ENCODE measurements at places on chromosomes 2 and 18.

DNA sequence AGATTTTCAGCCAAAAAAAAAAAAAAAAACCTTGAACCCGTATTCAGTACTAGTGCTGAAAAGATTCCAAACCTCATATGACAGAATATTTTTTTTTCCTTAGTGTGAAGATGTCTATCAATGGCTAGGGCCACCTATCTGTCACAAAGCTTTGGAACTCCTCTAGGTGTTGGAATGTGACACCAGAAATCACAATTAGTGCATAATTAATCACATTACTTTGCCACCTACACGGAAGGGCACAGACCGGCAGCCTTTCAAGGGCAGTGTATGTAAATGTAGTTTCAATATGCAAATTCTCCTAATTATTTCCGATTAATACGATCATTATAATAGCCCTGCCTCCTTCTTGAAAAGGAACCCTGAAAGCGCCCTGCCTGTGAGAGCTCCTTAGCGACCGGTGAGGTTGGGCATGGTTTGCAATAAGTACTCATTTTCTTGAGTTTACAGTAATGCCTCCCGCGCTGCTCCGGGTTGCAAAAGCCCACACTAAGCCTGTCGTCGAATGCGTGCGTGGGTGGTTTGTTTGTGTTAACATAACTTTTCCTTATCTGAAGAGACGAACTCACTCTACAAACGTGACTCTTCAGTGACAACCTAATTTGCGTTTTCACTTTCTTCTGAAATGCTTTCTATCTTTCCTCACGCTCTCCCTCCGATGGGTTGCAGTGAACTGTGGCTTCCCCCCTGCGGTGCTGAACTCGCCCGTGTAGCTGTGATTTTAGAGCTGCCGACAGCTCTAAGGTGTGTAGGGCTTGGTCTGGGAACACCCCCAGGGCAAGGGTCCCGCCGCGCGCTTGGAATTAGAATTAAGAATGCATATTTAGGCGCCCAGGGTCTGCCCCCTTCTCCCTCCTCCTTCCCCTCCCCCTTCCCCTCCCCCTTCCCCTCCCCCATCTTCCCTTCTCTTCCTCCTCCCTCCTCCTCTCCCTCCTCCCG, 765 bp upstream of the ID2 start:
- peak overlapping the region; percentile 39 for H3K4me3 ChIP-seq
- H3K36me3 ChIP-seq = peaks cover 33% of the 10 kb centered on the region
- peak; percentile 73 for DNase-seq
- H3K27ac ChIP-seq = peak overlapping the region; percentile 97

DNA sequence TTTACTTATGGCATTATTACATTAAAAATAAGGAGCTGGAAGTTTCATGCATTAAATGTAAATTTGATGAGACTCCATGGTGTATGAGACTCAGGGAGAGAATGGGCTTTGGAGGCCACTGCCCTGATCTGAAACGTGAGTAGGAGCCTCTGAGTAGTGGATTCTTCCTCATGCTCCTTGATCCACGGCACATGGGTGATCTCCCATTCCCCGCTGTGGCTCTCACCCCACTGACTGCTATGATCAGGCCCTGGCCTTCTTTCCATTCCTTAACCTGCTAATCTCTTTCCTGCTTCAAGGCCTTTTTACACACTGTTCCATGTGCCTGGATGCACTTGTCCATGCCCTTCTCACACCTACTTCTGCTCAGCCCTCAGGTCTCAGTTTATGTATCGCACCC, 68.4 kb downstream of the SMAD7 start:
- peaks cover 22% of the 10 kb centered on the region for H3K4me1 ChIP-seq
- no peak overlapping the region for H3K27ac ChIP-seq

DNA sequence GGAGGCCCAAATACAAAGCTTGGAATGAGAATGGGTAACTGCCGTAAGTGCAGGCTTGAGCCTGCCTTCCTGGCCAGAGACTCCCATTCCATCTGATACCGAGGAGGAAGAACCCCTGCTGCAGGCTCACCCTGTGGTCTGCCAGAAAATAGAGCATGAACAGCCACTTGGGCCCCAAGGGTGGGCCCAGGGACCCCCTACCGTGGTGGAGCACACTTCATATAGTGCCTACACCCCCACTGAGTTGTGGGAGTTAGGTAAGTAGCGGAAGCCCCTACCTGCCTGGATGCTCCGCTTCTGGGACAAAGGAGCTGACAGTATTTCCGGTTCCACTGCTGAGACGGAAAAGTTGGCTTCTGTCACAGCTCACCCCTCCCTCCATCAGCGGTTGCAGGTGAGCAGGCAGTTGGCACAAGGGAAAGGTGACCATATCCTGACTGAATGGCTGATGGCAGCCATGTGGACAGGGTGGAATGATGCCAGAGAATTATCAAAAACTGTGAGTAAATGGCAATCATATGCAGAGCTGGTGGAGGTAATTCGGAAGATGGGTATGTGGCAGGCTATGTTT, 11.5 kb upstream of the C2orf42 start:
- H3K36me3 ChIP-seq = no peaks in the 10 kb centered on the region
- H3K4me3 ChIP-seq = no peak overlapping the region
- DNase-seq = no peak
- H3K27me3 ChIP-seq = no peaks in the 10 kb centered on the region

- peaks cover 8% of the 10 kb centered on the region for H3K4me1 ChIP-seq
- peak; percentile 28 for DNase-seq
- no peak overlapping the region for H3K27ac ChIP-seq
- H3K4me3 ChIP-seq = no peak overlapping the region
Observed at GRCh38 chr2:15159751-15160177, 401.4 kb downstream of the NBAS start.

- H3K4me3 ChIP-seq = no peak overlapping the region
- peaks cover 50% of the 10 kb centered on the region for H3K4me1 ChIP-seq
- peaks cover 31% of the 10 kb centered on the region for H3K36me3 ChIP-seq
- DNase-seq = peak; percentile 35
- no peaks in the 10 kb centered on the region for H3K27me3 ChIP-seq
- peak overlapping the region; percentile 40 for H3K27ac ChIP-seq
Observed at GRCh38 chr2:231716666-231717280, 8.4 kb downstream of the PTMA start.

DNA sequence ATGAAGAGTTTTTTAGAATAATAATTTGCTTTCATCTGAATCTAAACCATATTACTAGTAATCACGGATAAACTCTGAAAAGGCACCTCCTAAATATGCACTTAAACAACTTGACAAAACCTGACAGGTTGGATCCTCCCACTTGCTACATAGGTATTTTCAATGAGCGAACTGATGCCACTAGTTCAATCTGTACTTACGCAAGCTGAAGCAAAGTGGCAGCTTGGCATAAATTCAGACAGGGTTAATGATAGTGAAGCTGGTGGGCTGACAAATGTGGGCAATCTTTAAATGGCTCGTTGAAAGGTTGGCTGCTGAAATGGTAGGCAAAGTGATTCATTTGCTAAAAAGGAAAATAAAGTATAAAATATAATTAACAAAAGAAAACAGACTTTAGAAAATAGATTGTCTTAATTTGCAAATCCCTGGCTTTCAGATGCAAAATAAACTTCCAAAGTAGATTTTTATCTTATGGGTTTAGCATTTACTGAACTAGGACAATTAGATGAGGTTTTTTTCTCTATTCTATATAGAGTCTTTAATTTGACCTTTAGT, 1713.5 kb upstream of the SLC39A10 start:
- DNase-seq = no peak
- H3K36me3 ChIP-seq = no peaks in the 10 kb centered on the region
- H3K27ac ChIP-seq = no peak overlapping the region
- no peak overlapping the region for H3K4me3 ChIP-seq
- no peaks in the 10 kb centered on the region for H3K27me3 ChIP-seq

- peaks cover 28% of the 10 kb centered on the region for H3K36me3 ChIP-seq
- no peaks in the 10 kb centered on the region for H3K27me3 ChIP-seq
- H3K27ac ChIP-seq = no peak overlapping the region
- no peak overlapping the region for H3K4me3 ChIP-seq
- peaks cover 38% of the 10 kb centered on the region for H3K4me1 ChIP-seq
- no peak for DNase-seq
Observed at GRCh38 chr2:74884866-74885265, 50.9 kb downstream of the HK2 start.

DNA sequence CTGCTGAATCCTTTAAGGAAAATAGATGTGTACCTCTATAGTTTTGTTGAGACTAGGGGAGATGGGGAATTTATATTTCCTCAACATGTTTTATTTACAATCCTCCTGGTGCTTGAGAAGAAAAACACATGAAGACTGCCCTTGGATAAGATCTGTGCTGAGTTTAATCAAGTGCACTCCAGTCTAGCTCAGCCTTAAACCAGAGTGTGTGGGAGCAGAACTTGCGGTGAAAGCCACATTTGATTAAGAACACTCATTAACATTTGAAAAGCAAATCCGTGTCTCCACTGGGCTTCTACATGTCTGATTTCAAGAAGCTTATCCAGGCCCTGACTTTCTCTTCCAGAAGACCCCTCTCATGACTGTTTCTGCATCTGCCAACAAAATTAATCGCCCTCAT, 84.8 kb upstream of the ITGA6 start:
- H3K36me3 ChIP-seq = no peaks in the 10 kb centered on the region
- H3K4me3 ChIP-seq = no peak overlapping the region
- H3K27ac ChIP-seq = no peak overlapping the region
- DNase-seq = no peak
- H3K27me3 ChIP-seq = no peaks in the 10 kb centered on the region

DNA sequence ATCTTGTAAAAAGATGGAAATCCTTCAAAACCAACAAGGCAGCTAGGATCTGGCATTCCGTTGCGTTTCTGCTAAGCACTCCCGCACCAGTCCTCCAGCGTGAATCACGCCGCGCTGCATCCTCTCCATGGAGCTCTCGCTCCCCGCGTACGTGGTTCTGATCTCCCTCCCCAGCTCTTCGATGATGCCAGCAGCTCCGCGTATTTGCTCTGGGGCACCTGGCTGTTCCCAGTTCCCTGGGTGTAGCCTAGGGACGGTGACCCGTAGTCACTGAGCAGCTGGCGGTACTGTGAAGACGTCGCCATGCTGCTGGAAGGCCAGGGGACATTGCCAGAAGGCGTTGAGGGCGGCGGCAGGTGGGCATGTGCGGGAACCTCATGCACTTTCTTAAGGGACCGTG, 407.5 kb downstream of the RNF144A start:
- DNase-seq = no peak
- no peaks in the 10 kb centered on the region for H3K36me3 ChIP-seq
- no peaks in the 10 kb centered on the region for H3K4me1 ChIP-seq
- H3K27ac ChIP-seq = no peak overlapping the region
- no peaks in the 10 kb centered on the region for H3K27me3 ChIP-seq

DNA sequence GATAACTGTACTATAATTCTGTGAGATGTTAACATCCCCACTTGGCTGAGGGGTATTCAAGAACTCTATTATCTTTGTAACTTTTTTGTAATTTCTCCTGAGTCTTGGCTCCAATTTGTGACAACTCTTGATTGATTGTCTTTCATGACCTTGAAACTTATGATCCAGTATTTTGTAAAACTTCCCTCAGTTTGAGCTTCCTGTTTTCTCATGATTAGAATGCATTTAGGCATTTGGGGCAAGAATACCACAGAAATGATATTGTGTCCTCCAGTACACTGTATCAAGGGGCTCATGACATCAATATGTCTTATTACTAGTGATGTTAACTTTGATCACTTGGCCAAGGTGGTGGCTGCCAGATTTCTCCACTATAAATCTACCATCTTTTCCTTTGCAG, 37.4 kb downstream of the PNO1 start:
- H3K27me3 ChIP-seq = no peaks in the 10 kb centered on the region
- no peak overlapping the region for H3K4me3 ChIP-seq
- H3K27ac ChIP-seq = no peak overlapping the region
- H3K4me1 ChIP-seq = peaks cover 20% of the 10 kb centered on the region
- DNase-seq = no peak

GRCh38 chr2:98730053-98730706, 752 bp downstream of the MGAT4A start:
- no peaks in the 10 kb centered on the region for H3K36me3 ChIP-seq
- DNase-seq = no peak
- no peak overlapping the region for H3K4me3 ChIP-seq
- no peak overlapping the region for H3K27ac ChIP-seq
- peaks cover 52% of the 10 kb centered on the region for H3K27me3 ChIP-seq

GRCh38 chr2:30923623-30924022, 116.4 kb upstream of the CAPN13 start:
- H3K4me3 ChIP-seq = no peak overlapping the region
- no peaks in the 10 kb centered on the region for H3K36me3 ChIP-seq
- no peaks in the 10 kb centered on the region for H3K27me3 ChIP-seq
- DNase-seq = no peak

DNA sequence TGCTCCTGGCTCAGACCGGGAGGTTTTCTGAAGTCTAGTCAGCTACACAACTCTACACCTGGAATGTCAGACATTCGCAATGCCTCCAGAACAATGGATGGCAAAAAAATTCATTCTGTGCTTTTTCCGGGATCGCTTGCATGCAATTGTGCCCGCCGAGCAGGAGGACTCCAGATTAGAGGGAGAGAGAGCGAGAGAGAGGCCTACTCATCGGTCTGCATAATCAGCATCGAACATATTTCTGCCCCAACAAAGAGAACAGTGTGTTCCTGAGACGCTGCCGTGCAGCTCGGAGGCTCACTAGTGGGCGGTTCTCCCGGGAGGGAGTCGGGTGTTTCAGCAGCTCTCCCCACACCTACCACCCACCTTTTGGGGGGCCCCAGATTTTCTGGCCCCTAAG, 117.1 kb downstream of the KLHL29 start:
- no peak for DNase-seq
- H3K27me3 ChIP-seq = no peaks in the 10 kb centered on the region
- no peaks in the 10 kb centered on the region for H3K36me3 ChIP-seq
- H3K4me1 ChIP-seq = no peaks in the 10 kb centered on the region
- H3K4me3 ChIP-seq = no peak overlapping the region
- no peak overlapping the region for H3K27ac ChIP-seq

DNA sequence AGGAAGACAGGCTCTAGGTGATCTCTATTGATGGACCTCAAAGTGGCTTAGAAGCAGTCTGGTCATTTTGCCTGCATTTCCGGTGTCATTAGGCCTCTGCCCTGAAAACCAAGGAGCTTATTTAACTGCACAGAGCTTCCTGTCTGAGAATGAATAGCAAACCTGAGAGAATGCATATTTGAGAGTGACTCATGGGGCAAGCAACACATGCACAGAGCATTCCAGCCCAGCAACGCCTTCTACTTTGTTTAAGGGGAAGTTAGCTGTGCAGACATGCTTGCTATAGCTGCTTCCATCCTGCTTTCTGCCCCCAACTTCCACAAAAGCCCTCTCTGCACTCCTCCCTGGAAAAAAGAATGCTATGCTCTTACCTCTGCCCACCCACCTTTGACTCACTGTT, 232.8 kb downstream of the GRB14 start:
- H3K27me3 ChIP-seq = no peaks in the 10 kb centered on the region
- DNase-seq = peak; percentile 74
- no peaks in the 10 kb centered on the region for H3K36me3 ChIP-seq

DNA sequence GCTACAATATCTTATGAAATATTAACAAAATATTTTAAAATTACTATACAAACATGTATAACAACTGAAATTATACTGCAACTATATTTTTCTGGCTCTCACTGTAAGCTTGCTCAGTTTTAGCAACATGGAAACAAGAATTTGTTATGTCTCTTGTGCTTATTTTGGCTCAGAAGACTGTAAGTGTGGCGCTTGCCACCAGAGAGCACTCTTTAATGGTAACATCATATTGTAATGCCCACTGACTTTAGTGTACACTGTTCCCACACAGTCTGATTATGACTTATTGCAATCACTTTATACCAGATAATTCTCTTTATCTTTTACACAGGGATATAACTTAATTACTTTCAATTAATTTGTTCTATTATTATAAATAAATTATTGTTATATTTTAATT, 1500.6 kb upstream of the TMEFF2 start:
- no peaks in the 10 kb centered on the region for H3K36me3 ChIP-seq
- DNase-seq = no peak
- no peaks in the 10 kb centered on the region for H3K27me3 ChIP-seq
- H3K4me1 ChIP-seq = no peaks in the 10 kb centered on the region
- no peak overlapping the region for H3K27ac ChIP-seq

Measured in SJSA1 (cell line).